ENCODE measurements at places on chromosomes 1 and 21.
A peak's percentile ranks its signal among the peaks of the same experiment; 100 is the strongest.

- DNase-seq: no peak
Measured at GRCh38 chr1:18109756-18110597, 2.4 kb downstream of the IGSF21 start.

DNA sequence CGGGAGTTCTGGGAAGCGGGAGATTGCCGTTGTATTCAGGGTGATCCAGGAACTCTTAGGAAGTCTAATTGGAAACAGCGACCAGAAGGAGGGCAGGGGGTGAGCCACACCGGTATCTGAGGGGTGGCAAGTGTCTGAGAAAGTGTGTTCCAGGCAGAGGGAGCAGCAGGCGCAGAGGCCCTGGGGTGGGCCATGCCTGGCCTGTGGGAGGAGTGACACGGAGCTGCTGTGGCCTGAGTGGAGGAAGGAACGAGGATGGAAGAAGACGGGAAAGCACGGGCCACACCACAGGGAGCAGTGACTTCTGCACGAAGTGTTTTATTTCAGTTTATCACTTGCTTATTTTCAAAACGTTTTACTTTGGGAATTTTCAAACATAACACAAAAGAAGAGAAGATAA is 11.3 kb downstream of the PER3 start:
- no peak for DNase-seq

- DNase-seq: no peak
Measured at GRCh38 chr1:244599937-244600350, 53.0 kb upstream of the DESI2 start.

DNA sequence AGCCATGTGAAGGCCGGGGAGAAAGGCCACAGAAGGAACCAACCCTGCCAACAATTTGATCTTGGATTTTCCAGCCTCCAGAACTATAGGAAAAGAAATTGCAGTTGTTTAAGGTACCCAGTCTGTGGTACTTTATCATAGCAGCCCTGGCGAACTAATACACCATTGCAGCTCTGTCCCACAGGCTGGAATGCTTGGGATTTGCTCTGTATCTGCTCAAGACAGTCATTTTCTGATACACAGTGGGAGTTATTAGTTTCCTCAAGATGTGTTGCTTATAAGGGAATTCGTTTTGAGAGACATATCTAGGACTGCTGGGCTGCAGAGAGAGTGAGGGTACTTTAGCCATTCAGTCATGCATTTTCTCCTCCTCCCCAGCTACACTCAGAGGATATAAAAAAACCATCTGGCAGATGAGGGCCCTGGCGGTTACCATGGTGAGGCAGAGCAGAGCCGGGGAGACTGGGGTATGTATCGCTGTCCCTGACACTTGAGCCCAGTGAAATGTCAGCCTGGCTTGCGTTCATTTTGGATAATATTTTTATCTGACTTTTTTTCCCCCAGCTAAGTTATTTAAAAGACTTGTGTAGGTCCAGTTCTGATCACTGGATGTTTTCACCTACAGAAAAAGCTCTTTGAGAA is 104.6 kb downstream of the DIRAS3 start:
- no peak for DNase-seq

- DNase-seq: no peak
Measured at GRCh38 chr1:229034342-229034741, 236.6 kb upstream of the RAB4A start.

- DNase-seq: no peak
Measured at GRCh38 chr1:100713626-100714025, 5.9 kb upstream of the VCAM1 start.

GRCh38 chr1:112325504-112325903 is 70.5 kb upstream of the CTTNBP2NL start:
- no peak for DNase-seq

DNA sequence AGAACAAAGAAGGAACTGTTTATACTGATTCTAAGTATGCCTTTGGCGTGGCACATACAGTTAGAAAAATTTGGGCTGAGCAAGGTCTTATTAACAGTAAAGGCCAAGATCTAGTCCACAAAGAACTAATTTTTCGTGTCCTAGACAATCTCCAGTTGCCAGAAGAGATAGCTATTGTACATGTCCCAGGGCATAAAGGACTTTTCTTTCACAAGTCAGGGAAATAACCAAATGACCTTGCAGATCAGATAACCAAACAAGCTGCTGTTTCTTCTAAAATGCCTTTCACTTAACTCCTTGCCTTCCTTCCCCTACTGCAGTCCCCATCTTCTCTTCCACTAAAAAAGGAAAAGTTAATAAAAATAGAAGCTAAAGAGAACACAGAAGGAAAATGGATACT is 4.0 kb downstream of the TEX50 start:
- DNase-seq: no peak

DNA sequence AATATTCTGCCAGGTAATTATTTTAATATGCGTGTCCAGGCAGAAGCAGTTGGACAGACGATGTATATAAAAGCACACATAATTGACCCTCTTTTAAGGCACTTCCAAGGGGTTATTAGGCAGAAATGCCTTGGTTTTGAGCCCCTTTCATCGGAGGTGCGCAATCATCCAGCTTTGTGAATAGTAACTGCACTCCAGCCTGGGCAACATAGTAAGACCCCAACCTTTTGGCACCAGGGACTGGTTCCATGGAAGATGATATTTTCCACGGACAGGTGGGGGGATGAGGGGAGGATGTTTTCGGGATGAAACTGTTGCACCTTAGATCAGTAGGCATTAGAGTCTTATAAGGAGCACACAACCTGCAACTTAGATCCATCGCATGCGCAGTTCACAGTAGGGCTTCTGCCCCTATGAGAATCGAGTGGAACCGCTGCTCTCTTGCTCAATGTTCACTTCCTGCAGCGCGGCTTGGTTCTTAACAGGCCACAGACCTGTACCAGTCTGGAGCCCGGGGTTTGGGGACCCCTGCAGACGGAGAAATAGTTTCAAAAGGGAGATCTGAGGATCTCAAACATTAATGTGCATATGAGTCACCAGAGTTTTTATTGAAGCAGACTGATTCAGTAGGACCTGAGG is 1.8 kb upstream of the MCOLN2 start:
- DNase-seq: no peak

- DNase-seq: no peak
Measured at GRCh38 chr1:241356187-241356518, 852 bp downstream of the RGS7 start.

- no peak for DNase-seq
Measured at GRCh38 chr1:226566234-226566633, 17.7 kb downstream of the STUM start.

DNA sequence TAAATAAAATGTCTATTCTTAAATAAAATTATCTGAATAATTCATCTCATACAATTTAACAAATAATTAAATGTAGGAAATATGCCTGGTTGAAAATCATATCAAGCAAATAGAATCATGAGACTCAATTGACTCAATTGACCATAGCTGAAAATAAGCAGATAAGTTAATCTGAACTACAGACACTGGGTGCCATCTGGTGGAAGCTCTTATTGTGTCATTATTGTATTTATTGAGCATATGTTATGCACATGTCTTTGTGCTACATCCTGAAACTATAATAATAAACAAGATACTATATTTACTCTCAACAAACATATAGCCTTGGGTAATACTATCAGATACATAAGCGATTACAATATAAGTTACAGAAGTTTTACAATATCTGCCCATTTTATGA is 41.0 kb downstream of the BRINP3 start:
- DNase-seq: no peak

DNA sequence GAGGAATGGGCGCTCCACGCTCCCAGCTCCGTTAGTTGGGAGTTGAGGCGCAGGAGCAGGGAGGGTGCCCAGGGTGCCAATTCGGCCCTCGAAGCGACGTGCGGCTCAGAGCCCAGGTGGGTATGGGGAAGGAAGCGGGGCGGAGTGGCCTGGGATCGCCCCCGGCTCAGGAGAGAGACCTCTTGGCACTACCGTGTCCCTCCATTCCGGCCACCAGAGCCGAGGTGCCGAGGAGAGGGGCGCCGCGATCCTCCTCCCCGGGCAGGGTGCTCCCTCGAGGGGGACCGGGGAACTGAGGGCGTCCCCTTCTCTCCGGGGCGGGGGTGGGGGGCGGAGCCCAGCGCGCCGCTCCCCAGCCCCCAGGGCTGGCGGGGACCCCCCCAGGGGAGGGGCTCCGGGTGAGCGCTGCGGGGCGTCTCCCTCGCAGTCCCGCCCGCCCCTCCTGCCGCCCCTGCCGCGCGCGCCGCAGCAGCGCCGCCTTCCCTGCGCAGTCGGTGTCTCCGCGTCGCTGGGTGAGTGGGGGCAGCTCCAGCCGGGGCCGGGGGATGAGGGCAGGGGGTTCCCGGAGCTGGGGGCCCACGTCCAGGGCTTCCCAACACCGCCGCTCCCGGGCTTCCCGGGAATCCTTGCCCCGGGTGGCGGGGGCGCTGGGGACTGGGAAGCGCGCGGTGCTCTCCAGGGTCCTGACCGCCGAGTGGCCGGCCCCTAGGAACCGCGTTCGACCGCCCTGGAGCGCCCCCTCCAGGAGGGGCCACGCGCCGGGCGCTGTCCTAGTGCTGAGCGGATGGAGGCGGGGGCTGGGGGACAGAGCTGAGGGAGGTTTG is at the start of gene HPCA:
HPCA (plus strand) TSS at position 488 of the 824 bp plus-strand sequence. CDS start 2,408 bp downstream, outside the sequence.
- no peak for DNase-seq

DNA sequence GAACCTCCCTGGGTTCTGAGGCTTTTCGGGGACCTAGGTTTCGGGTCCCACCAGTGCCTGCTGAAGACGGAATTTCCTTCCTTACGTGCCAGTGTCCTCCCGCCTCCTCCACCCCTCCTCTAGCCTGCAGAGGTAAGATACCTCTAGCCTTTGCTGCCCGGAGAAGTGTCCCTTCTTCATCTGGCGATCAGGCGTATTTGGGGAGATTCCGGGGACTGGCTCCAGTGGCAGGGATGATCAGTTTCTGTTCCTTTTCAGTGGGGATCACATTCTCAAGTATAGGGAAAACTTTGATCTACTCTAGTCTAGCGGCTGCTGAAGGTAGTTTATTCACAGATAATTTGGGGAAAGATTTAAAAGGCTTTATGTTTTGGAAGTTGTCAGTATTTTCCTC is 674 bp downstream of the CEP350 start:
- no peak for DNase-seq

GRCh38 chr1:94636624-94637023 is 95.1 kb upstream of the F3 start:
- DNase-seq: no peak

DNA sequence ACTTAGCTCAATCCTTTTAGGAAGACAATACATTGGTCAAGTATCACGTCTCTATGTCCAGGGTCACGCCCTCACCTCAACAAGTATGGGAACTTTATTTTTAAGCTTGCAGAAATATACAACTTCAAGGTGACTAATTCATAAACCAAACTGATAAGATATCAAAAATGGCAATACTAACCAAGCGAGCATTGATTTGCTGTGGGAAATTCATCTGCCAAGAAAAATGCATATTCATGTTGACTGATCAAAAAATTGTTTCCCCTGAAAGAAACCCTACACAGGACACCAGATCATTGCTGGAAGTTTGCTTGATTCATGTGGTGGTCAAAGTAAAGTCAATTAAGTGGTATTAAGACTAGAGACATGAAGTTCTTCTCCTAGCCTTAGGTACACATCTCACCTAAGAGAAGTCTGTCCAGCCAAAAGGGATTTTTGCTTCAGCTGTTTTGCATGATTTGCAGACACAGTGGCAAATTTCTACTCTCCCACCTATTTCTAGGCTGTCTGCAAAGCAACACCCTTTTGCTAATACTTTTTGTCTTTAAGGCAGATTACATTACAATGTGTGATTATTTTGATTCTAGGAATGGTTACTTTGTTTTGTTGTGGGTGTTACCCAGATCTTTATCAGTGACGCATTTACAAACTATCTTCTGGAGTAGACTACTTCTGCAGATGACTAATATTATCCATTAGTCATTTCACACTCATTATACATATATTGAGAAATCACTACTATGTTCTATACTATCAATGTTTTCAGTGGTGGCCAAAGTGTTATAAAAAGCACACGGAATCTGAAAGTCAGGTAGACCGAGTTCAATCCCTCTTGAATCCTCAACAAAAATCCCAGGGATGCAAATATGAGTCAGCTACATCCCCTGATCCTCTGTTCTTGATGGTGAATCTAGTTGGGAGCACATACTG is 12.4 kb downstream of the SAMSN1 start:
- no peak for DNase-seq

- DNase-seq: no peak
Measured at GRCh38 chr1:163650624-163651023, 328.9 kb downstream of the NUF2 start.

- DNase-seq: no peak
Measured at GRCh38 chr1:7076572-7076971, 291.3 kb downstream of the CAMTA1 start.

DNA sequence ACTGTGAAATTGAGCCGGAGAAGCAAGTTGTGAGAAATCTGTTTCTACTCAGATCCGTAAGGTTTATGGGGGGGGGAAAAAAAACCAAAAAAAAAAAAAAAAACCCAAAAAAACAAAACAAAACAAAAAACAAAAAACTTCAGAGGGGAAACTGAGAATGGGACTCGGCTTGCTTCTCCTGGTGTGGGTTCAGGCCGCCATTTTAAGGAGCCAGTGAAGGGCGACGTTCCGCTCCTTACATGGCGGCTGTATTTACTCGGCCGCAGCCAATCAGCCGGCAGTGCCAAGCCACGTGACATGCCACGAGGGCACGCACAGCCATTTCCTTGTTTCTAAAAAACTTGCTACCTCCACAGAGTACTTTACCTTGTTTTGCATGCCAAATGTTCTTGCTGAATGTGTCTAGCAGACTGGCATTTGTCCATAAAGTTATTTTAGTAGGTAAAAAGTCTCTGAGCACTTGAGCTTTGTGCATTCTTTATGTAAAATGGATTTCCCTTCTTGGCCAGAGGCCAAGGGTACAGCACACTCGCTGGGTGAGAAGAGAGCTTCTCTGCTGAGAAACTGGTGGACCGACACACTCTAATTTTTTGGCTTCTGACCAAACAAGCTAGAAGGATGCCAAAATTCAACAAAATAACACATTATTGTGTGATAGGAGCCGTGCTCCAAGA is 101.8 kb downstream of the NFIA start:
- peak; percentile 94 for DNase-seq

DNA sequence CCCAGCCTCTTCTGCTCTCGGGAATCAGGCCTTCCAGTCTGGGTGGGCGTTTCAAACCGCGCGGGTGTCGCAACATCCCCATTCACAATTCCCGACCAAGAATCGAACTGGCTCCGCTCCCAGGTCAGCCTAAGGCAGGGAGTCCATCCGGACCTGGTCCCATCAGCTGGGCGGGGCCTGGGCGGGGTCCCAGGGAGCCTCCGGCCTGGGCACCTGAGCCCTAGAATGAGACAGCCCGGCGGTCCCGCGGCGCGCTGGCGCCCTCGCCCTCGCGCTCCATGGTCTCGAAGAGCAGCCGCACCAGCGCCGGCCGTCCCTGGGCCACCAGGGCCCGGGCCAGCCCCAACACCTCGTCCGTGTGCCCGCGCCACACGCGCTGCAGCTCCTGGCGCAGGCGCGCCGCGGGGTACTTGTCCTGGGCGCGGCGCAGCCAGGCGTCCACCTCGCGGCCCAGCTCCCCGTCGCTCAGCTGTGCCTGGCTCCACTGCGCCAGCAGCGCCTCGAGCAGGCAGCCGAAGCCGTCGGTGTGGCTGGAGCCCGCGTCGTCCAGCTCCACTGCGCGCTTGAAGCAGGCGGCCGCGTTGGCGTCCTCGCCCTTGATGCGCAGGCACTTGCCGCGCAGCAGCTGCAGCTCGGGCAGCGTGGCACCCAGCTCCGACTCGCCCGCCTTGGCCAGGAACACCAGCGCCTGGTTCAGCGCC is 16.9 kb upstream of the PARS2 start:
- no peak for DNase-seq
